Fibroblast of gingiva (primary cell): ENCODE measurements at places on chromosomes 5 and 9.

- no peak for DNase-seq
Measured at GRCh38 chr9:17802249-17802857, 223.5 kb downstream of the SH3GL2 start.

DNA sequence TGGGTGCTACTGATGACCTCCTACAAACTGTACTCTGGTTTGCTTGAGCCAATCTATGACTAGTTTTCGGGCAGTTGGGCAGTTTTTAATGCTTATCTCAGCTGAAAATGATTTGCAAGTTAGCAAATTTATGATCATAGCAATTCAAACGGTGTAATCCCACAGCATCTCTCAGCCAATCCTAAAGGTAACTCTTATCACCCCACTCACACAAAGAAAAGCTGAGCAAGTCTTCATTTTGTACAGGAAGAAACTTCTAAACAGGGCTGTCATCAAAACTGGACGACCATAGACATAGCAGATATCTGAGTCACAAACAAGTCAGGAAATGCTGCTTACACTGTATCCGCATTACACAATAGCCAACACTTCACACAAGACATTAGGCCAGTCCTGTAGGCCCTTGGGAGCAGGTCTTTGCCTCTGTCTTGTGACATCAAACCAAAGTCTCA lies 2.6 kb upstream of the ENC1 start:
- DNase-seq, result peak; percentile 87

GRCh38 chr9:110104261-110104809 lies 103.6 kb downstream of the C9orf152 start:
- no peak for DNase-seq

DNA sequence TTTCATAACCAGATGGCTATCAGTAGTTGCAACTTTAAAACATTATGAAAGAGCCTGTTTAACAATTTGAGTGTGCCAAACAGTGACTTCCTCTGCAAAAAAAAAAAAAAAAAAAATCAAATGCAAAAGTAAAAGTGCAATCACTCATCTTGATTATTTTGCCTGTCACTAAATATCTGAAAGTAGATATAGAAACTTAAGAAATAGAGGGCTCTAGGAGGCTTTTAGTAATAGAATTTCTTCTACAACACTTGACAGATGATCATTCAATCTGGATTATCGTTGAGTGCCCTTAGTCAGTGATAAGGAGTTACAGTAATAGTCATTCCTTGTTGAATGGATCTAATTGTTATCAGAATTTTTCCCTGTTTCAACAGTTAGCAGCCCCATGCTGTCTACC lies 101.8 kb downstream of the CETN3 start:
- DNase-seq, result no peak

GRCh38 chr9:61670616-61671015 lies 480.8 kb downstream of the SPATA31A7 start:
- no peak for DNase-seq

GRCh38 chr5:108472237-108472636 lies 90.3 kb upstream of the FBXL17 start:
- no peak for DNase-seq

- DNase-seq, result no peak
Measured at GRCh38 chr9:20225826-20226225, 396.5 kb downstream of the MLLT3 start.

DNA sequence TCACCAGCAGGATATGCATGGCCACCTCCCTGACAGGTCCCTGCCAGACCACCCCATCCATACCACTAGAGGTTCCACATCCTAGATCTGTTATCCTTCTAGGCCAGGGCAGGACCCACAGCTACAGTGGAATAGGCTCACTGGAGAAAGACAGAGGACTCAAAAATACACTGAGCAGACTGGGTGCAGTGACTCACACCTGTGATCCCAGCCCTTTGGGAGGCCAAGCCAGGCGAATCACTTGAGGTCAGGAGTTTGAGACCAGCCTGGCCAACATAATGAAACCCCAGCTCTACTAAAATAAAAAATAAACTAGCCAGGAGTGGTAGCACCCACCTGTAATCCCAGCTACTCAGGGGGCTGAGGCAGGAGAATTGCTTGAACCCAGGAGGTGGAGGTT lies 56.5 kb upstream of the TESK1 start:
- no peak for DNase-seq

- DNase-seq, result no peak
Measured at GRCh38 chr5:107247427-107247826, 423.3 kb downstream of the EFNA5 start.

DNA sequence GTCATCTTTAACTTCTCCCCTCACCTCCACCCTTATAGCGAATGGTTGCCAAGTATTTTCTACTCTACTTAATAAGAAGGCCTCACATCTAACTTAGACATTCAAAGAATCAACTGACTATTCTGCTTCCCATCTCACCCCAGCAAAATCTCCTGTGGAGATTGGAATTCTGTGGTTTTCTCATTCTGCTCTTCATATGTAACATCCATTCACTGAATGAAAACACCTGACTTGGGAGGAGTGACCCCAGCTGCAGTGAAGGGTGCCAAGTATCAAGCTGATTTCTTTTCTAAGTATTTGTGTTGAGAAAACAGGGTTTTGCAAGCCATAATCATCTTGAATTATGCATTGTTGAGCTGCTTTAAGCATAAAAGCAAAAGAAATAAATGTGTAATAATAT lies 42.5 kb upstream of the TAF1L start:
- DNase-seq, result no peak

DNA sequence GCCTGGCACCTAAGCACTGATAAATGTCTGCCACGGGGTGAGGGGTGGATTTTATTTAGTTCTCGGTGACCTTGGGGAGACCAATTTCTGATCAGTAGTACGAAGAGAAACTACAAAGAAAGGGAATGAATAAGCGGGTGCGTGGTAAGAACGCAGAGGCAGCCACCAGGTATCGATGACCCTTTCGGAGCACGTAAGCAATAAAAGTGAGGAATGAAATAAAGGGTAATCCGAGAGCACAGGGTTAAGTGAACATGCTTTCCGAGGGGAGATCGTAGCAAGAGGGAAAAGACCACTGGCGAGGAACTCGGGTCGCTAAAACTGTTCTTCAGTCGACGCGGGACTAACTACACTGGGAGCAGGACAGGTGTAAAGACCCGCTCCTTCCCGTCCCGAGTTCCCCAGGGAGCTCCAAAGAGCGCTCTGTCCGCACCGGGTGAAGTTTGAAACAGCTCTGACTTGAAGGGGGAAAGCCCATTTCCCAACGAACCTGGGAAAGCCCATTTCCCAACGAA lies 1.1 kb downstream of the ELOVL7 start:
- DNase-seq, result no peak

DNA sequence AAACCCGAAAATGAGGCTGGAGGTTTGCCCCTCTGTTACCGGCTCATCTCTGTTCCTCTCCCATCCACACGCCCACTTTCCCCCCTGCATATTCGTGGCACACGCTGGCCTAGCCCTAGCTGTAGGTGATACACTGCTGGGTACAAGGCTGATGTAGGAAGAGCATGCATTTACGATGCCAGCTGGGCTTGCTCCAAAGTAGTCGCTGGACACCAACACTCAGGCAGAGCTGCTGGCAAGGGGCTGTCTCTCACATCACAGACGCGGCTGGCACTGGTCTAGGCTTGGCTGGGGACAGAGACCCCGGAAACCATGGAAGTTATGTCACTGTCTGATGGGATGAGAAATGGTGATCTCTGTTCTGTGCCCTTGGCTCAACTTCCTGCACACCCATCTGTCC lies 9.8 kb upstream of the PHYKPL start:
- DNase-seq, result no peak

DNA sequence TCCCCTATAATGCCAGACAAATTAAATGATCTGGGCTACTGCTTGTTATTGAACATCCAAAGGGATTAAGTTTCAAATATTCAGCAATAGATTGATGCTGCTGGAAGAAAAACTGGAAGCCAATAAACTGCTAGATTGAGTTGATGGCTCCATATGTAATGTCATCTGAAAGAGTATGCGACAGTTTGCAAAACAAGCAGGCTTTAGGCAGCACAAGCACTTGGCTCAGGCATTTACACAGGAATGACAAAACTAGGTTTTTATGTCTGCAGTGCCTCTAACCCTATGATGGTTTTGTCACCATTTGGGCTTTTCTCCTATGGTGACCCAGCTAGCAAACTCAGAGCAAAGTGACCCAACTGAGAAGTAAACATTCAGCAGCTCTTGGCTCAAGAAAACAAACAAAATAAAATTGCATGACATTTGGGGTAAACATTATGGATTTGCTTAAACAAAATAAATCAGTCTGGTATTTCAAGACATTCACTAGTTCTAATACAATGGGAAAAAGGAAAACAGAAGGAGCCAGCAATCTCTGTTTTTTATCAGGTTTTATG lies 978.5 kb downstream of the DTWD2 start:
- DNase-seq, result no peak

DNA sequence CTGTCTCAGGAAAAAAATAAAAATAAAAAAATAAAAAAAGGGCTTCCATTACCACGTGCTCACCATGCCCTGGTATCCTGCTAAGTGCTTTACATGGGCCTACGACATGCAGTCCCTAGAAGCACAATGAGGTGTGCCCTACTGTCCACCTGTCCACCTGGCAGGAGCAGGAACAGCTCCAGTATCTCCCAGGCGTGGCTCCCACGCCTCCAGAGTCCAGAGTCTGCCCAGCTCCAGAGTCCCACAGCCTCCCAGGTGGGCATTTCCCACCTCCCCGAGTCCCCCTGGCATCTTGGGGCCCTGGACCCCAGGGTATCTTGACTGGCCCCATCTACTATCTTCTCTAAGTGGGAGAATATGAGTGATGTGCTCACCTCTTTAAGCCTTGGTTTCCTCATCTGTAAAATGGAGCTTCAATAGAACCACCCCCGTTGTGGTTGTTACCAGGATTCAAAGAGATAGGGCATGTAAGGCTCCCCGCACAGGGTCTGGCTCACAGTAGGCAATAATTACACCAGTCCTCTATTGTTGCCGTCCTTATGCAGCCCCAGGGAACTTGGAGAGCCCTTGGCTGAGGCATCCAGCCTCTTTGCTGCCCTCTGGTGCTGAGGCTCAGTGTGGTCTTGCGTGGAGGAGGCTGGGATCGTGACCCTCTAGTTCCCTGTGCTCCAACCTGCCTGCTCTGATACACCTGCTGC lies 8.9 kb downstream of the CXCL14 start:
- DNase-seq, result peak; percentile 40

DNA sequence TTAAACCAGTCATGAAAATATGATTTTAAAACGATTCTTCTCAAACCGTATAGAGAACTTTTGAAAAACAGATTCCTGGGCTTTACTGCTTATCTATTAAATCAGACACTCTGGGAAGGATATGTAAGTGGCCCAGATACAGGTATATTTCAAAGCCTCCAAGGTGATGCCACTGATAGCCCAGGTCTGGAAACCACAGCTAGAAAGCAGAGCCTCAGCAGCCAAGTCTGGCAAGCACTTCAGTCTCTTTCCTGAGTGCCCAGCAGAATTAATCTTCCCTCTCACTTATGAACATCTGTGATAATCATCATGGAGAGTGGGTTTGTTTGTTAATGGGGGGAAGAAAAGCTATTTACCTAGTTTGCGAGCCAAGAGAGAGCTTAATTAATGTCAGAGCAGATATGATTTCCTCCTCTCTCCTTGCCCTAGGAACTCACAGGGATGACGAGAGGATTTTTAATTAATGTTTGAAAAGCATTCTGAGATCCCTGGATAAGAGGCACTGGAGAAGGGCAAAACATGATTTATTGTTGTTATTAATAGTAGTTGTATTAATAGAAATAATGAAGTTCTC lies 368.4 kb downstream of the TLE1 start:
- DNase-seq, result no peak

DNA sequence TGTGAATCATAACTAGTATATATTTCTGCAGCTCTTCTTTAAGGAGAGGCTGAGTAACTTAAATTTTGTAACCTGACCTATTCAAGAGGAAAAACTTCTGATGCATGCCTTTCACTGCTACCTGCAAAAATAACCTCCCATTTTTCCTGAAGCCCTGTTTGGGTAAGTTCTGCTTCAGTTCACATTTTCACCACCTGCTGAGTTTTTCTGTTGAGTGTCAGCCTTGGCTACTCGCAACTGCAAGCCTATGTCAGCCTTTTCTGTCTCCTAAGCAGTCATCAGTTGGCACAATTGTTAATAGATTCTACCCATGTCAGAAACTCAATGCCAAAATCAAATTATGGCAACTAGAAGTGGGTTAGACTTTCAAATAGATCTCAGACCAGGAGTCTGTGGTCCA lies 8.2 kb upstream of the TNFAIP8 start:
- DNase-seq, result no peak

DNA sequence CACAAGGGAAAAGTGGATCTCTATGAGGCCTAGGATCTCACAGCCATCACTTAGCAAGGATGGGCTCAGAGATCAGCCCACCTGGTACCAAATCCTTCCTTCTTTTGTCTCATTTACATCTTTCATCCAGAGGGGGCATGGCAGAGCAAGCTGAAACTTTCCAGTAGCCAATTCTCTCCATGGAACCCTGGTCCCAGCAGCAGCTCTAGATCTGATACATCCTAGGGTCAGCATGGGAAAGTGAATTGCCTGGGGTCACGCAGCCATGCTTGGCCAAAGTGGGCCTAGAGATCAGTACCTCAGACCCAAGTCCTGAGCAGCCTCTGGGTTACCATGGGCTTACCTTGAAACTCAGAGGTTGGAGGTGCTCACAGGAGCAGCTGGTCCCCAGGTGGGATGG lies 170.5 kb downstream of the GABBR2 start:
- no peak for DNase-seq

GRCh38 chr5:156431956-156432829 lies 105.2 kb downstream of the SGCD start:
- DNase-seq, result no peak

DNA sequence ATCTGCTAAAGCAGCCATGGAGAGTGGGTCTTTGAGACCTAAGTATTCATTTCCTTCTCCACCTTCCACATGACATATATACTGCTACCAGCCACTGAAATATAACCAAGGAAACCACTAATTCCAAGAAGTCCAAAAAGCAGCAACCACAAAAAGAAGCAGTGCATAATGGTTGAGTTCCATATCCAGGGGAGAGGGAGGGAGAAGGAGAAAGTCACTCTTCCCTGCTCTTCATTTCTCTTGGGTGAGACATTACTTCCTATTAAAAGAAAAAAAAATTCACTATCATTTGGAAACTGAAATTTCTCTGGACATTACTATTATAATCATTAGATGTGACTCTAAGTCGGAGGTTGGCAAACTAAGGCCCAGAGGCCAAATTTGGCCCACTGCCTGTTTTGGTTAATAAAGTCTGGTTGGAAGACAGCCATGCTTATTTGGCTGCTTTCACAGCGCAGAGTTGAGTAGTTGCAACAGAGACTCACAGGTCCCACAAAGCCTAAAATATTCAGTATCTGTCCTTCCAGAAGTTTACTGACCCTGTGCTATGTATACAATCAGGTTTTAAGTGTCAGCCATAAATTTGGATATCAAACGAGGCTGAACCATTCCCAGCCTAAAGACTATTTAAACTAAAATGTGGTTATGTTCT lies 168.6 kb downstream of the MPDZ start:
- peak; percentile 75 for DNase-seq
